ENCODE measurements at places on chromosomes 2 and 18. TPM values are rescaled to one million over a fixed set of nuclear protein-coding genes. Genes with fewer than 3 reads are reported as not detected.

The TUBA4B gene
- not detected for total RNA-seq

The HOXD13 gene
- total RNA-seq = not detected

The EGR4 gene
- not detected for total RNA-seq

The SCN9A gene
- total RNA-seq = 68.5 TPM

The COL4A3 gene
- under 0.01 TPM for total RNA-seq

The DOK6 gene
- 68.1 TPM for total RNA-seq

The WDR43 gene
- 64.8 TPM for total RNA-seq

The NRP2 gene
- 26.1 TPM for total RNA-seq

The HK2 gene
- 3.7 TPM for total RNA-seq

The SEPTIN2 gene
- total RNA-seq = 207 TPM

The UGT1A3 gene
- not detected for total RNA-seq

The TRABD2A gene
- 0.41 TPM for total RNA-seq

The RASGRP3 gene
- 7.7 TPM for total RNA-seq

The C1GALT1C1L gene
- under 0.01 TPM for total RNA-seq

The GPR45 gene
- 0.82 TPM for total RNA-seq

The C2orf66 gene
- not detected for total RNA-seq

The ZNF407 gene
- 22.0 TPM for total RNA-seq

The RND3 gene
- total RNA-seq = 251 TPM

The TRAPPC12 gene
- 55.8 TPM for total RNA-seq

The ANO7 gene
- 0.41 TPM for total RNA-seq

The GCG gene
- 0.41 TPM for total RNA-seq

The ALPG gene
- not detected for total RNA-seq

The IKZF2 gene
- 11.0 TPM for total RNA-seq

The VSNL1 gene
- total RNA-seq = 24.5 TPM

The CHST9 gene
- 2.4 TPM for total RNA-seq

The RTP5 gene
- total RNA-seq = 2.4 TPM

The CCDC121 gene
- total RNA-seq = 3.7 TPM

The GNAL gene
- total RNA-seq = 92.9 TPM

The ZSWIM2 gene
- total RNA-seq = 0.41 TPM

The KIF3C gene
- 86.8 TPM for total RNA-seq

The DHRS9 gene
- 0.82 TPM for total RNA-seq

The CCDC148 gene
- 32.6 TPM for total RNA-seq

The HOXD12 gene
- total RNA-seq = not detected

The KCNS3 gene
- 1.6 TPM for total RNA-seq

The SCN1A gene
- 15.1 TPM for total RNA-seq

The HRH4 gene
- not detected for total RNA-seq

The CPO gene
- not detected for total RNA-seq

The ABCG8 gene
- total RNA-seq = 0.41 TPM

The MC2R gene
- under 0.01 TPM for total RNA-seq

The DSG1 gene
- under 0.01 TPM for total RNA-seq

The FOXI3 gene
- 0.41 TPM for total RNA-seq

The PIEZO2 gene
- total RNA-seq = 2.4 TPM

The ITPRIPL1 gene
- 4.9 TPM for total RNA-seq

The MYO5B gene
- total RNA-seq = 9.8 TPM

The SYT4 gene
- 746 TPM for total RNA-seq

The MBP gene
- total RNA-seq = 7.7 TPM

The CAMKMT gene
- 6.5 TPM for total RNA-seq

The CYTIP gene
- 2.9 TPM for total RNA-seq
